NCI-H446 treated with DMSO at 0.1 percent for 48 hours (cell line): ENCODE measurements at places on chromosomes 5 and 9.

DNA sequence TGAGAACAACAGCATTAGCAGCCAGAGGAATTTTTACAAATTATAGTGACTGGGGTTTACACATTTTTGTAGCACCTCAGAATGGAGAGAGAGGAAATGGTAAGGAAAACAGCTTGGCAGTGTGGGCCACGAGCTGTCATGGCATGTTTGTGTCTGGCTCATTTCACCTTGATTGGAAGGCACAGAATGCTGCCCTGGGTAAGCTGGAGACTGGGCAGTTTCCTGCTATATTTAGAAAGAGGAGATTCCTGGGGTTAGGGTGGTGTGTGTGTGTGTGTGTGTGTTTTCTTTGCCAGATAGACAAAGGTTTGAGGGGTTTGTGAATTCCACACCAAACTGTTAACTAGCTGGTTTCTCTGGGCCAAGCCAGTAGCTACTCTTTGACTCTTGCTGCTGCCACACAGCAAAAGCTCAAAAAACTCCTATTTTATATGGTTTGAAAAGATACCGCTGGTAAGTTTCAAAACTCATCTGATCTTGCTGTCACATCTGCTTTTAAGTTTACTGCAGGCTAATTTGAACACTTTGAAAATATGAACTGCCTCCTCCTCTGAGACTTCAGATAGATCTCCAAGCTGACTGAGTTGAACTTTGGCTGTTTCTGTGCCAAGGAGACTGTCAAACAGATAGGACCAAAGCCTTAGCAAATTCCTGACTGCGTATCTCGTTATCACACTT, 9.1 kb downstream of the ARHGAP26 start:
- no peak for DNase-seq

DNA sequence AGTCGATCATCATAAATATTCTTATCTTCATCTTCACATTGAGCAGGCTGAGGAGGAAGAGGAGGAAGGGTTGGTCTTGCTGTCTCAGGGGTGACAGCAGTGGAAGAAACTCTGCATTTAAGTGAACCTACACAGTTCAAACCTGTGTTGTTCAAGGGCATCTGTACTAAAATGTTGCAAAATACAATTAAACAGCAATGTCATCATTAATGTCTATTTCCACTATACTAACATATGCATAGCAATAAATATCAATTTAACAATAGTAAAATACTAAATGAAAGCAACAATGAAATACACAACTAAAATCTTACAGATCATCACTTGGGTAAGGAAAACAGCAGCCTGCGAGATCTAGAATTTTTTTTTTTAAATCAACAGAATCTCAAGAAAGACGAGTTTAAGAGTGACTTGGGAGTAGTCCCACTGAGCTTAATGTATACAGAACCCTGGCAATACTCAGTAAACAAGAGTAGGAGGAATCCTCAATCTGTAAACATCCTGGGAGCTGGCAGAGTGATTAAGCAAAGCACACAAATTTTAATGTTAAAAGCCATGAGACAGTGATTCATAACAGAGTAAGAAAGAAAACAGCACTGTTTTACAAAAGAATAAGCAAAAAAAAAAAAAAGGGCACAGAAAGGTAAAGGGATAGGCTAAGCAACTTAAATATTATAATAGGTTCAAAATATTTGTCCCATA, 10.0 kb downstream of the HOMER1 start:
- no peak for DNase-seq

DNA sequence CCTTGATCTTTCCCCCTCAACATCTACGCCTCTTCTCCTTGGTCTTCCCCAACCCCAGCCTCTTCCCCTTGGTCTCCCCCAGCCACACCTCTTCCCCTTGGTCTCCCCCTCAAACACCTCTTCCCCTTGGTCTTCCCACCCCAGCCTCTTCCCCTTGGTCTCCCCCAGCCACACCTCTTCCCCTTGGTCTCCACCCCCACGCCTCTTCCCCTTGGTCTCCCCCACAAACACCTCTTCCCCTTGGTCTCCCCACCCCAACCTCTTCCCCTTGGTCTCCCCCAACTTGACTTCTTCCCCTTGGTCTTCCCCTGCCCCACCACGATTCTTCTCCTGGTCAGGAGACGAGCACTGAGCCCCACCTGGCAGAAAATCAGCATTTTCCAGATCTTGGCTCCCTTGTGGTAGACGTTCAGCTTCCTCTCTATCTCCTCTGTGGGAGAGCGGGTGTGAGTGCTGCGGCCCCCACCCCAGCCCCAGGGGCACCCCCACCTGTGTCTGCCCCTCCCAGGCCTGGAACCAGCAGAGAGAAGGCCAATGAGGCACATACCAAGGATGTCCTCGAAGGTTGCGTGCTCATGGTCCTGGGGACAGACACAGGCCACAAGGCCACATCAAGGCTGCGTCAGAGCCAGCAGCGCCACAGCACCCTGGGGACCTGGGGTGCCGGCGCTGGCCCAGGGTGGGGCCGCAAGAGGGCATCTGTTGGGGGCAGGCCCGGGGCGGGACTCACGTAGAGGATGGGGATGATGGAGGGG, 7.0 kb downstream of the NSMF start:
- no peak for DNase-seq

- DNase-seq = no peak
These were observed 12.0 kb downstream of the IFNE start for GRCh38 chr9:21470126-21470525.

DNA sequence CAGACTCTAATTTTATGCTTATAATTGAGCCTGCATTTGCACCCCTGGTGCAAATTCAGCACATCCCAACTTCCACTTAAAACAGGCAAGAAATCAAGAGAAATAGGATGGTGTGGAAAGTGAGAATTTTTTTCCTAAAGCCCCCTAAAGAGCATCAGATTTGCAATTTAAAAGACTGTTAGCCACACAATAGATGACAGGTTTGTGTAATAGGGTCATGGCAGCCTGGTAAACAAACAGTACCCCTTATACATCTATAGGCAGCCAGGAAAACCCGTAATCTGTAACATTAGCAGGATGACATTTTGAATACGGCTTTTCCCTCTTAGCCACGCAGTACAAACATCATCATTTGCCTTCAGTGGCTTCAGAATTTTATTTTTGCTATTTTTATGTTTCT, 17.2 kb downstream of the EBF1 start:
- no peak for DNase-seq

GRCh38 chr5:73022471-73023169, 66.8 kb downstream of the FCHO2 start:
- DNase-seq = no peak

DNA sequence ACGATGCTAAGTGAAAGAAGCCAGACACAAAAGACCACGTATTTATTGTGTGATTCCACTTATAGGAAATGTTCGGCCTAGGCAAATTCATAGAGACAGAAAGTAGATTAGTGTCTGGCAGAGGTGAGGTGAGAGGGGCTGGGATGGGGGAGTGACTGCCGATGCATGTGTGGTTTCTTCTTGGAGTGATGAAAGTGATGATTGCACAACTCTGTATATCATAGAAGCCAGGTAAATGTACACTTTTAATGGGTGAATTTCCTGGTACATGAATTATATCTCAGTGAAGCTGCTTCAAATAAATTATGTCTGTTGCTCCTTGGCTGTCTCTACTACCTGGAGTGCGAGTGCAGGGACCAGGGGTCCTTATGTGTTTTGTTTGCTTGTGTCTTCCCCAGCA, 76.2 kb upstream of the PTCH1 start:
- DNase-seq = no peak

- no peak for DNase-seq
These were observed 3.9 kb downstream of the VCAN start for GRCh38 chr5:83475391-83475863.
